ENCODE measurements at places on chromosomes 4 and X. TPM values are rescaled to one million over a fixed set of nuclear protein-coding genes. Genes with fewer than 3 reads are reported as not detected.

GRCh38 chrX:132373610-132374009 is 115.2 kb downstream of the MBNL3 start:
- DNase-seq: no peak

The MAGEA2 gene
- not detected for total RNA-seq

- DNase-seq: no peak
These were observed 18.5 kb downstream of the DCAF8L2 start for GRCh38 chrX:27608671-27609070.

DNA sequence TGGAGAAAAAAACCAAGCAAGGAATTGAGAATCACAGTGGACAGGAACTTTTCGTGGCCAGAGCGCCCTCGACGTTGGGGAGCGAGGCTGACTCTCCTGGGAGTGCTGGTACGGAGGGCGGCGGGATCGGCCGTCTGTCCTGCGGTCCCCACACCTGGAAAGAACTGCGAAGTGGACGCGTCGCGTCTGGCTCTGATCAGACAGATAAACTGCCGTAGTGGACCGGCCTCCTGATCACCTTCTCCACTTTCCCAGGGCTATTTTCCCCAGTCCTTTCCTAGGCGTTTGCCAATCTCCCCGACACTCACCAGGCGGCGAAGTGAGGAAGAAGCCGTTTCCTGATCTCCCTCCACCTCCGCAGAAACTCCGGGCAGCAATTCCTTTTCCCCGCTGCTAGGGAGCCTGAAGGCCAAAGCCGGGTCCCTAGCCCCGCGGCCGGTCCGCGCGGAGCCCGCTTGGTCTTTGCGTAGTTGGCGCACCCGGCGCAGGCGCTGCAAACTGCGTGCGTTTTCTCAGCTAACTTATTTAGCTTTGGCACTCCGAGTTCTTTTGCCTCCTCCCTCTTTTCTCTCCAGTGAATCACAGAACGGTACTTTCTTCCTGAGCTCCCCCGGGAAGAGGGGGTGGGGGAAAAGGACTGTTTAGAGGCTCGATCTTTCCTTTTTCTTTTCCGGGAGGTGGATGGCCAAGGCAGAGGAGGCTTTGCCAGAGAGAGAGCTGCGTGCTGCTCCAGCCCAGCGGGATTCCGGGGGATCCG is at the start of gene ARSJ:
Gene ARSJ (minus strand): TSS at position 500 of the 757 bp plus-strand sequence. CDS start 813 bp downstream, outside the sequence.
- peak; percentile 59 for DNase-seq

GRCh38 chr4:182093431-182093831 is 149.8 kb upstream of the TENM3 start:
- no peak for DNase-seq

The MUC7 gene
- total RNA-seq: not detected

The MMRN1 gene
- total RNA-seq: under 0.01 TPM

- no peak for DNase-seq
These were observed 17.8 kb upstream of the HGFAC start for GRCh38 chr4:3423952-3424351.

GRCh38 chrX:136936183-136936549 is 55.6 kb upstream of the RBMX start:
- no peak for DNase-seq

GRCh38 chr4:21628916-21629610 is 319.5 kb downstream of the KCNIP4 start:
- no peak for DNase-seq

DNA sequence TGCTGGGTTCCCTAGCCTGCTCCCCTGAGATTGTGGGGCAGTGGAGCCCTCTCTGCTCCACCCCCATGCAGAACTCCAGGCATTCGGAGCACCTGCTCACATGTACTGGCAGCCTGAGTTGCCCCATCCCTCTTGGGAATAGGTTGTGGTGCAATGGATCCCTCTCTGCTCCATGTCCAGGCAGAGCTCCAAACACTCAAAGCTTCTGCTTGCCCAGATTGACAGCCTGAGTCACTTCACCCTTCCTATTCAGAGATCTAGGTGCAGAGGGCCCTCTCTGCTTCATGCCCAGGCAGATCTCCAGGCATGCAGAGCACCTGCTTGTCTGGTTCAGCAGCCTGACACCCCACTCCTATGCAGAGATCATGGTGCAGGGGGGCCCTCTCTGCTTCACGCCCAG is 18.6 kb upstream of the TEX13B start:
- DNase-seq: peak; percentile 88

The DCLK2 gene
- under 0.01 TPM for total RNA-seq

The NEIL3 gene
- 0.90 TPM for total RNA-seq

The GPR34 gene
- not detected for total RNA-seq

The DCAF12L1 gene
- not detected for total RNA-seq

DNA sequence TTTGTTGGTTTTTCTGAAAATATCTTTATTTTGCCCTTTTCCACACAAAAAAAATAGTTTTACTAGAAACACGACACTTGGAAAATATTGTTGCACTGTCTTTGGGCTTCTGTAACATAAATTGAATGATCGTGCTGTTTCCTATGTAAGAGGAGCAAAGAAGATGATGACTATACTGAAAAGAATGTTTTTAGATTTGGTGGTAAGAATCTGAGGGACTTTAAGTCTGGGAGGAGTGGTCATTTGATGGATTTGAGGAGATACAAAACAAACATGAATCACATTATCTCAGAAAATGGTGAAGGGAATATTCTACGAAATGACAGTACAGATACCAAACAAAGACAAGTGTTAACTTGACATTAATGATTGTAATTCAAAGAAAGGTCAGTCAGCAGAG is 328.8 kb downstream of the ADAM29 start:
- DNase-seq: peak; percentile 33

The MAGEC2 gene
- not detected for total RNA-seq

- DNase-seq: peak; percentile 72
These were observed 14.3 kb upstream of the FAM13A start for GRCh38 chr4:89071311-89071710.

The CDX4 gene
- not detected for total RNA-seq

DNA sequence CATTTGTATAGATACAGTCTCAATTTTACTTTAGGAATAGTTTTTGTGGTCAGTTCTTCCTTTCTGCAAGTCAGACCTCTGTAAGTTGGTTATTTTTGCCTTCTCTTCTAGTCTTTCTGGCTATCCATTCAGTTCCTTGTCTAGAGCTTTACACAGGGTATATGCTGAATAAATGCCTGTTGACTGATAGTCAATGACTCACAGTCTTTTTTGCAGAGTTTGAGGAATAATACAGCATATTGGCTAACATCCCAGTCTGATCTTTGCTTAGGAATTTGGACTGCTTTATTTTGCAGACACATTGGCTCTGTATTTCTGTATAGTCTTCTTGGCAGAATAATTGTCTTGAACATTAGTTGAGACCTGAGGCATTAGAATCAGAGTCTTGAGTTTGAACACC is 132.4 kb downstream of the MAGEC1 start:
- peak; percentile 29 for DNase-seq

GRCh38 chr4:76198411-76199237 is 15.0 kb downstream of the SCARB2 start:
- DNase-seq: peak; percentile 61

- DNase-seq: no peak
These were observed 581.0 kb downstream of the C4orf33 start for GRCh38 chr4:129676934-129677333.

DNA sequence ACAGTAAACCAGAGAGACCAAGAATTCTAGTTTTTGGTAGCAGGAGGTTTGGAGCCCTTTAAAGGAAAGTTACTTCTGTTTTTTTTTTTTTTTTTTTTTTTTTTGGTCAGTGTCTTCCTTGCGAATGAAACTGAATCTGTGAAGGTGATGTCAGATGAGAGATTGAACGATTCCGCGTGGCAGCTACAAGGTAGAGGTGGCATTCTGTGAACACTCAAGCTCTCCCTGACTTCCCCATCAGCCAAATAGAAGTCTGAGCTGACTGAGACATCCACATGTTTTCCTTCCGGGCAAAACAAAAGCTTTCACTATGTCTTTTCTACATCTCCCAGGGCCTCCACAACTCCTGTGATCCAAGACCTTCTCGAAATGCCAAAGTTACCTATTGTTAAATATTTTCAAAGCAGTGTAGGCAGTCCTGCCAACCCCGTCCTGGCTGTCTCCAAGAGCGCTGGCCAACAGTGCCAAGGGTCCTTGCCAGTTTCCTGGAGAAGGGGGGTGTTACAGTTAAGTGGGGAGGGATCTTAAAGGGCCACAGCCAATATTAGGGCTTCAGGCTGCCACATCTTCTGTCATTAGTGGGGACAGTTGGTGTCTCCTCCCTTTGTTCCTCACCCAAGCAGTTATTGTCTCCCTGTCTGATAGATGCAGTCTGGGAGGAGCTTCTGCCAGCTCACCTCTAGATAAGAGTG is 102.9 kb upstream of the SLC34A2 start:
- no peak for DNase-seq

GRCh38 chrX:146243041-146243440 is 425.4 kb downstream of the SLITRK2 start:
- DNase-seq: peak; percentile 6

GRCh38 chr4:107643021-107643420 is 77.0 kb downstream of the PAPSS1 start:
- DNase-seq: no peak

The GPR50 gene
- total RNA-seq: not detected

- no peak for DNase-seq
These were observed 36.7 kb upstream of the EDA2R start for GRCh38 chrX:66675541-66675940.

The SHROOM3 gene
- 8.6 TPM for total RNA-seq

The CYLC1 gene
- not detected for total RNA-seq

DNA sequence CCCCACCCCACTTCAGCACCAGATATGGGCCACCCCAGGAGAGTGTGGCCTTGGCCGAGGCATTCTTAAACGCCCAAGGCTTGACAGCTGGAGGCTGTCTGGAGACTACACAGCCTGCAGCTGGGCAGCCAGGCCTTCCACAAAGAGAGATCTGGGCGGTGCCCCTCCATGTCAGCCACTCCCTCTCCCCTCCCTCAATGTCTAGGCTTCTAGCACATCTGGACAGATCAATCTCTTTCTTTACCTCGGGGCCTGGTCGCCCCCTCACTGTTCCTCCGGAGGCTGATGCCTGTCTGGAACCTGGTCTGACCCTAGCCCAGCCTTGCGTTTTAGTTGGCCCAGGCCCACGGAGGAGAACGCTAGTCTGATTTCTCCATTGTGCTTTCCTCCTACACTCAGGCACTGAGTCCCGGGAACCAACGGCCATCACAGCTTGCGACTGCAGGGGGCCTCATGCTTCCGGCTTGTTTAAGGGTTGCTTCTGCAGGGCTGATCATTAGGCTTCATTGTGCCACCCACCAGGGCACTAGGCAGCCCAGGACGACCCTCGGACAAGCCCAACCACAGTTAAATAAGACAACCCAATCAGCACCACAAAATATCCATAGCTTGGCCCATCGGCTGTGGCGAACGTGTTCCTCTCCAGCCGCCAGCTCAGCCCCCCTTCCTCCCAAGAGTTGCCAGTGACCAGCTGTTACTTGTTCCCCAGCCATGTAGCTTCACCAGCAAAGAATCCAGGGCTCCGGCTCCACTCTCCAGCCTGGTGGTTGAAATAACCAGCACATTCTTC is 200.6 kb downstream of the BCOR start:
- DNase-seq: peak; percentile 74

The SLC9B1 gene
- 1.0 TPM for total RNA-seq

DNA sequence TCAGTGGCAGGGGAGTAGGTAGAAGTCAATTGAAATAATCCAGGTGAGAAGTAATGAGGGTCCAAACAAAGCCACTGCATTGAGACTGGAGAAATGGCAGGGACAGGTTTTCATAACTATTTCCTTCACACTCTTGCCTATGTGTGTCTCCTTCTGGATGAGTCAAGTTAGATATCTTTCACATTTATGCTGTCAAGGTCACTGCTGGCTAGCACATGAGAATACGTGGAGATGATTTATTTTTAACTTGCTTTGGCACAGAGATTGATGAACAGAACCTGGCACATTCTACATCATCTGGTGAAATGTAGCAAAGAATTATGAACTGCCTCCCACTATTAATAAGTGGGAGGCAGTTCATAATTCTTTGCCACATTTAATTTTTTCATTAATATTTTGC is 66.7 kb upstream of the BOD1L1 start:
- DNase-seq: no peak

GRCh38 chr4:41111791-41112190 is 102.6 kb downstream of the APBB2 start:
- DNase-seq: no peak

- peak; percentile 45 for DNase-seq
These were observed 2.5 kb downstream of the CXorf38 start for GRCh38 chrX:40644821-40645358.

The RPS6KA6 gene
- total RNA-seq: 6.0 TPM

The CT45A6 gene
- not detected for total RNA-seq

The CAPN6 gene
- total RNA-seq: not detected

GRCh38 chr4:142846729-142847596 is 862 bp upstream of the INPP4B start:
- DNase-seq: peak; percentile 54

GRCh38 chr4:173057901-173058300 is 110.7 kb upstream of the GALNT7 start:
- no peak for DNase-seq

DNA sequence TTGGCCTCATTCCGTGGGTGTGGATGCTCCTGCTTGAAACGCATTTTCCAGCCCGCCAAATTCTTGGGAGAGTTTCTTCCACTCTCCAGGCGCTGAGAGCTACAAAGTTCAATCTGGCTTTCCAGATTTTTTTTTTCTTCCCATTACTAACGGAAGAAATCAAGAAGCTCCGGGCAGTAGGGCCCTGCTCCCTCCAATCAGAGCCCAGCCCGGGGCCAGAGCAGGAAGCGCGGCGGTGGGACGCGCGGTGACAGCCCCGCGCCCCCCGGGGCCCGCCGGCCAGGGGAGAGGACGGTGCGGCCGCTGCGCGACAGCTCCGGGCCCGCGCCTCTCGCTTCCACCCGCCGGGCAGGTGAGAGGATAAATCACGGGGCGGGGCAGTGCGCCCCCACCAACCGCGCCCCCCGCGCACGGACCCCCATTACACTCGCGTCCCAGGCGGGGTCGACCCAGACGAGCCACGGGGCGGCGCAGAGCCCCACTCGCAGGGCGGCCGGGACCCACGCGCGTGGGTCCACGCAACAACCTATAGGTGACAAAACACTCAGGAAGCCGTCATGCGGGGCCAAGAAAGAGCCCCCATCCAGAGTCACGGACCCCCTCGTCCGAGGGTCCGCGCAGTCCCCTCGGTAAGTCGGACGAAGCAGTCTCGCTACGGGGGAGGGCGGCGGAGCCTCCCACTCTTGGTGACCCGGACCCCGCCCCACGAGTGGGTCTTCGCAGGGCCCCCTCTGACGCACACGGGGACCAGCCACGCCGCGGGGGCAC is 868 bp downstream of the AFAP1 start:
- peak; percentile 20 for DNase-seq

The GLOD5 gene
- not detected for total RNA-seq

DNA sequence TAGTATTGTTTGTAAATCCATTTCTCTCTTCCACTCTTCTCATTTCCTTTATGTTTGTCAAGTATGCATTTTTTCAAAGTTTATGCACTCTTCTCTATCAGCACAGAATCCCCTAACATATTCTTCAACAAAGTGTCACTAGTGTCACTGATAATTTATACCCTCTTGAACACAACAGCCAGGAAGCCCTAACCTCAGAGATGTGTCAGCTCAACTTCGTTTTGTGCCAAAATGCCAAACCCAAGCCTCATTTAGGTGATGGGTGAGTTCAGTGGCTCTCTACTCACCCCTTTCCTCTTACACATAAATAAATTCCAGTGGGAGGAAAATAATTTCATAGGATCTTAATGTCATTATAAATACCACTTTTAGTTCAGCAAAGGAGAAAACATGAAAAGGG is 22.4 kb upstream of the P2RY10 start:
- no peak for DNase-seq

- DNase-seq: no peak
These were observed 180.1 kb upstream of the SPRY1 start for GRCh38 chr4:123216543-123216942.

The SPANXN4 gene
- not detected for total RNA-seq

The OTC gene
- not detected for total RNA-seq

GRCh38 chrX:155061760-155062159 is 9.2 kb downstream of the CMC4 start:
- no peak for DNase-seq
